Fibroblast of upper back skin (primary cell): ENCODE measurements at places on chromosomes 16 and 17.

- DNase-seq: no peak
These were observed 130.6 kb downstream of the MGAT5B start for GRCh38 chr17:76998839-76999238.

DNA sequence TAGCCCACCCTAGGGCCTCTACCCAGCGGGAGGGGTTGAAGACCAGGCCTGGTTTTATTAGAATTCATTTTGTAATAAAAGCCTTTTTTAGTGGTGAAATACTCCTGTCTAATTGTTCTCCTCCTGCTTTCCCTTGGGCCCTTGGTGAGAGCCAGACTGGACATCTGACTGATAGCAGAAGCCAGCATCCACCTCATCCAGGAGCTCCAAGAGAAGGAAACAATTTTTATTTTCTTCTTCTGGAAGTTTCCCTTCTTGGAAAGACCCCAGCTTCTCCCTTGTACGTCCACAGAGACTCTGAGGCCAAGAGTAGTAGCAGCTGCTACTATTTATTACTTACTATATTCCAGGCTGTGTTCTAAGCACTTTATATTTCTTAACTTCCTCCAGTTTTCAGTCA is 4.0 kb upstream of the PHKG2 start:
- DNase-seq: no peak

DNA sequence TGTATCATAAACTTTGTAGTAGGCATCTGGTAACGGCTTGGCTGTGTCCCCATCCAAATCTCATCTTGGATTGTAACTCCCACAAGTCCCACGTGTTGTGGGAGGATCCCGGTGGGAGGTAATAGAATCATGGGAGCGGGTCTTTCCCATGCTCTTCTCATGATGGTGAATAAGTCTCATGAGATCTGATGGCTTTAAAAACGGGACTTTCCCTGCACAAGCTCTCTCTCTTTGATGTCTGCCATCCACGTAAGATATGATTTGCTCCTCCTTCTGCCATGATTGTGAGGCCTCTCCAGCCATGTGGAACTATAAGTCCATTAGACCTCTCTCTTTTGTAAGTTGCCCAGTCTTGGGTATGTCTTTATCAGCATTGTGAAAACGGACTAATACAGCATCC is 248.7 kb downstream of the SNX29 start:
- no peak for DNase-seq

GRCh38 chr17:76892329-76892728 is 24.1 kb downstream of the MGAT5B start:
- DNase-seq: no peak

DNA sequence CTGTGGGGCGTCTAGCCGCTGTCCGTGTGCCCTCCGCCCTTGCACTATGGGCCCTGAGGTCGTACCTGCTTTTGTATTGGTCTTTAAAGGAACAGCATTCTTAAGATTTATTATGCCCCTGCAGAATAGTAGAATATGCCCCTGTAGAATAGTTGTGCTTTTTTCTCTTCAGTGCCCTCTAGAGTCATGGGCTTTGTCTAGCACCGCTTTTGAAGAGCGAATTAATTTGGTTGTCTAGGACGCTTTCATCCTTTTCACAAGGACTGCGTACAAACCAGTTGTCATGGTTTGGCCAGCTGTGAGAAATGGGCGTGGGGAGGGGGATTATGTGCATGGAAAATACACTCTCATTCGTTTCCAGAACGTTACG is 621 bp downstream of the CEP95 start:
- peak; percentile 71 for DNase-seq

GRCh38 chr17:1315891-1316403 is 36.5 kb downstream of the TRARG1 start:
- DNase-seq: no peak

DNA sequence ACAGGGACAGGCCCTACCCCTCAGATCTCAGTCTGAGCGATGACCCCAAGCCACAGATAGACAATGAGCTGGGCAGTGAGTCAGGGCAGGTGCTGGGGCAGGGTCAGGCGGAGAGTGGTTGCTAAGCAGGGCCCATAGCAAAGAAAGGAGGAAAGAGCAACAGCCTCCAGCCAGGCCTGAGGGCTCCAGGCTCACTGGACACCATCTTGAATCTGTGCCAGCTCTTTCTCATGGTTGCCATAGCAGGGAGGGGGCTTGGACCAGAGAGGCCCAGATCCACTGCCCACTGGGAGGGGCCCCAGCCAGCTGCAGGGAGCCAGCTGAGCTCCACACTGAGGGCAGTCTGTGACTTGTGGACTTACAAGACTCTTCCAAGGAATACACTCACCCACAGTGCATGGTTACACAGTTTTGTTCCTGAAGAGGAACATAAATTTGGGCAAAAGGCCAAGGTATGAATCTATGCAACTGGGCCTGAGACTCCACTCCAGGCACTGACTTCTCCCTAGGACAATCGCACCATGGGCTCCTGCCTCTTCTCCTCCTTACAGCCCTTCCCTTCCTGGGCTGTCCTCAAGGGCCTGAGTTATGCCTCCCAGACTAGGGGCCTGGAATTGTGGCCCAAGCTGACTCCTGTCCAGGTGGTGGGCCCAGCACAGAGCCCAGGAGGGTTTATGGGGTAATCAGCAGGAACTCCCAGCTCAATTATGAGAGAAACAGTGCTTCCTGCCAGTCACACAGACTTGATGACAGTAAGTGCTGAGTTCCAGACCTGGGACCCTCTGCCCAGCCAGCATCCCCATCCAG is 59.9 kb downstream of the BEAN1 start:
- peak; percentile 72 for DNase-seq

DNA sequence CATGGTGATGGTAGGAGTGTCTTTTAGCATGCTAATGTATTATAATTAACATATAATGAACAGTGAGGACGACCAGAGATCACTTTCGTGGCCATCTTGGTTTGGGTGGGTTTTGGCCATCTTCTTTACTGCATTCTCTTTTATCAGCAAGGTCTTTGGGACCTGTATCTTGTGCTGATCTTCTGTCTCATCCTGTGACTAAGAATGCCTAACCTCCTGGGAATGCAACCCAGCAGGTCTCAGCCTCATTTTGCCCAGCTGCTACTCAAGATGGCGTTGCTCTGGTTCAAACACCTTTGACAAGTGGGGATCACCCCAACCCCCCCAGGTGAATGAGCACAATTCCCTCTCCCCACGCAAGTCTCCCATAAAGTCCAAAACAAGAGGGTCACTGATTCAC is 49.3 kb upstream of the ETV4 start:
- no peak for DNase-seq

DNA sequence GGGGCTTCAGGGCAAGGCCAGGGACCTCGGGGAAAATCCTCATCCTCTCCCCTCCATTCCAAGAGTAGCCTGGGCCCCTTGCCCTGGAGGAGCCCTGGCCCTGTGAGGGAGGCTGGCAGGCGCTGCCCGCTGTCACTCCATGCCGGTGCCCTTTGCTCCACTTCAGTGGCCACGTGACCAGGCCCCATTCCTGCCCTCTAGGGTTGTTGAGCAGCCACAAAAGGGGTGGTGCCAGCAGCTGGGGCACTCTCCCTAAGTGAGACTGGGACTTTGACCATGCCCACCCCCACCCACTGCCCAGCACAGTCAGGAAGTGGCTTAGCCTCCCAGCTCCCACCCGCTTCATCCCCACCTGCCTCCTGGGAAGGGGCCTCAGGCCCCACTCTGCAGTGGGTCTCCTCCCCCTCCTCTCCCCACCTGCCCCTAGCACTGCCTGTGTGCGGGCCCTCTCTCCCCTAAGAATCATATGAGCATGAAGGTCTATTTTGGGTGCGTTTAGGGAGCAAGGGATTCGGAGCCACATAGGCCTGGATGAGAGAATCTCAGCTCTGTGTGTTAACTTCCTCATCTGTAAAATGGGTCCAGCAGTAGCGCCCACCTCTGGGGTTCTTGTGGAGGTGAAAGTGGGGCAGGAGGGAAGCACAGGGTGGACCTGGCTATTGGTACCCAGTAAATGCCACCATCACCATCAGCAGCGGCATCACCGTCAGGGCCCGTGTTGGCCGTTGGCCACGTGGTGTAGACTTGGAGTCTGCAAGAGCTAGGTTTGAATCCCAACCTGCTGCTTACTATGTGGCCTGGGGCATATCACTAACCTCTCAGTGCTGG is 7.2 kb downstream of the PDK2 start:
- DNase-seq: no peak

DNA sequence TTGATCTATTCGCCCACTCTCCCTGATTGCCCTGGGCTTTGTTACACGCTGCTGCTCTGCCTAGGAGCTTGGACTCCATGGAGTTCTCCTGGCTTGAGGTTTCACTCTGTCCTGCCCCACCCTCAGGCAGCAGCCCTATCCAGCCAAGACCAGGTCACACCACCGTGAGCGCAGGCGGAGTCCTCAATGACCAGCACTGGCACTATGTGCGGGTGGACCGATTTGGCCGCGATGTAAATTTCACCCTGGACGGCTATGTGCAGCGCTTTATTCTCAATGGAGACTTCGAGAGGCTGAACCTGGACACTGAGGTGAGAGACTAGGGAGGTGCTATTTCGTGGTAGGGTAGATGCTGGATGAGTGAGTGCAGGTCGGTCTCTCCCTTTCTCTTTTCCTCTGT is 3.5 kb downstream of the CNTNAP1 start:
- no peak for DNase-seq

DNA sequence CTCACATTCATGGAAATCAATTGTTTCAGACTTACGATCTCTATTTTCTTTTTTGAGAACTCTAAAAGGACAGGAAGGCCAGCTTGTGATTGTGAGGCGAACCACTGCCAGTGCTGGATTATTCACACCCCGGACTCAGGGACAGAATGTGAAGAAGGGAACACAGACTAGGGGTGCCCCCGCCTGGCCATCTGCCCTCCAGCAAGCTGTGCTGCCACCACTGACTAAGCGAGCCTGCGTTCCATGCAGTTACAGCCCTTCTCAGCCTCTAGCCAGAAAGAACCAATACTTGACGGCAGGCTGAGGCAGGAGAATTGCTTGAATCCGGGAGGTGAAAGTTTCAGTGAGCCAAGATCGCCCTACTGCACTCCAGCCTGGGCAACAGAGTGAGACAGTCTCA is 2.8 kb downstream of the HAGH start:
- peak; percentile 14 for DNase-seq

- peak; percentile 12 for DNase-seq
These were observed 21.0 kb downstream of the ACE start for GRCh38 chr17:63497708-63498483.

DNA sequence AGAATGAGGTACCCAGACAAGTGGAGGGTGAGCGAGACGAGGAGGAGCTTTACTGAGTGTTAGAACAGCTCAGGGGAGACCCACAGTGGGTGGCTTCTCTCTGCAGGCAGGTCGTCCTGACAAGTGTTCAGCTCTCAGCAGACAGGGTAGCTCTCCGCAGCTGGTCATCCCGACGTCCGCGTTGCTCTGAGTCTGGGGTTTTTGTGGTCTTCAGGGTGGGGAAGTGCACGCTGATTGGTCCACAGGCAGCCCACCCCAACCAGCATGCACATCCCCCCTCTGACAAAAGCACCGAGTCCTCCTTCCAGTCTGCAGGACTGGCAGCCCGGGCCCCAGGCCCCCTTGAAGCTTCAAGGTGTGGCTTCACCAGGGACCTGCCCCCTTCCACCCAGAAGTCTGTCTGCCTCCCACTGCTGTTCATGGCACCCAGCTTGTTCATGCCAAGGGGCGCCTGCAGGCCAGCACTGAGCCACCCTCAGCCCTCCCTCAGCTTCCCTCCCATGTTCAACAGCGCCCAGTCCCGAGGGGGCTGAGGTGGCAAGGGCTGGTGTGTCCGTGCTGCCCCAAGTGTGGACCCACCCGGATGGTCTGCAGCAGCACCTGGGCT is 19.9 kb upstream of the WDR45B start:
- DNase-seq: no peak

- no peak for DNase-seq
These were observed 8.6 kb upstream of the BAHCC1 start for GRCh38 chr17:81386646-81387099.

GRCh38 chr17:74780443-74781238 is 4.5 kb upstream of the NAT9 start:
- no peak for DNase-seq

GRCh38 chr17:81586096-81586495 is 33.9 kb upstream of the FAAP100 start:
- peak; percentile 34 for DNase-seq

- DNase-seq: no peak
These were observed 116.1 kb upstream of the RBBP6 start for GRCh38 chr16:24423312-24423711.

- peak; percentile 22 for DNase-seq
These were observed 16.4 kb downstream of the CDYL2 start for GRCh38 chr16:80788027-80788426.

GRCh38 chr16:21126518-21126917 is 24.1 kb downstream of the DNAH3 start:
- DNase-seq: no peak

- DNase-seq: no peak
These were observed 249.5 kb downstream of the CA10 start for GRCh38 chr17:51908841-51909537.

DNA sequence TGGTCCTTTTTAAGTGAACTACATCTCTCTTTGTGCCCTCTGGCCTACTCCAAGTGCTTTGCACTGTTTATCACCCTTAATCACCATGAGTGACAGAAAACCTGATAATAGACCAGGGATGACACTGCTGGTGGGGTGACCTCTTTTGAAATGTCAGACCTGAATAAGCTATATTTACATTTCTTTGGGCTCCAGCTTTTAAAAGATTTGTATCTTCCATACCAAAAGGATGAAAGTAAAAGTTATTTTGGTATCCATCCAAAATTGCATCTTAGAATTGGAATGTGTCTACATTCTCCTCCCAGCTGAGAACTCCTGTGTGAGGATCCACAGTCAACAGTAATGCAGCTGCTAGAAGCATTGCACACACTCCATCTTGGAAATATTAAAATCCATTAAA is 370.0 kb downstream of the CDH11 start:
- DNase-seq: peak; percentile 93

GRCh38 chr17:42846594-42847280 is 2.4 kb downstream of the AOC2 start:
- peak; percentile 13 for DNase-seq

DNA sequence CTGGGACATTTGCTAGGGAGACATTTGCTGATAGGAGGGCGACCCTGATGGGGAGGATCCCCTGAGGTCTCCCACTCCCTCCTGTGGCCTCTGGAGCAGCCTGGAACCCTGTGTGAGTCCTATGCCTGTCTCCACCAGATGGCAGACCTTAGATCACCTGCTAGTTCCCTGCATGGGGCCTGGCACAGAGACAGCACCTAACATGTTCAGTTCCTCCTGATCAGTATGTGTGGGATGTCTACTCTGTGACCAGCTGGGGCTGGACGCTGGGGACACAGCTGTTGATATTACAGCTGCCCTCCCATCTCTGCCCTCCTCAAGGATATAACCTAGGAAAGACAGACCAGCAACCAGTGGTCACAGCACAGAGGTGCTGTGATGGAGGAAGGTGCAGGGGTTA is 1.1 kb upstream of the ADCY7 start:
- no peak for DNase-seq

DNA sequence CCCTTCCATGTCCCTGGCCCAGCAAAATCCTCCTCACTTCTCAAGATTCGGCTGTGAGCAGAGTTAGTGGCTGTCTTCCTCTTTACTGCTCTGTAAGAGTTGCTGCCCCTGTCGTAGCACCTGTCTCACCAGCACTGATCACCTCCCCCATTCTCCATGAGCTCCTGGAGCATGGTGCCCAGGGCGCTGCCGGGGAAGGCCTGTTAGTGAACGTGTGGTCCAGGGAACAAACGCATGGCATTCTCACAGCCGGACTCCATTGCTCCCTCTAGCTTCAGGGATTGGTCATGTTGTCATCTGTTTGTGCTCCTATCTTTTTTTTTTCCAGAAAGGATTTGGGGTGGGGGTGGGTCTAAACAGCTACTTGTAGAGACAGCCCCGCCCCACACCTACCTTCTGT is 141.2 kb downstream of the CMIP start:
- DNase-seq: no peak
